ENCODE measurements at places on chromosomes 11 and 22. TPM values are rescaled to one million over a fixed set of nuclear protein-coding genes. Genes with fewer than 3 reads are reported as not detected.

PPFIBP2 gene
- 52.9 TPM for polyA plus RNA-seq

PATE4 gene
- not detected for polyA plus RNA-seq

CDHR5 gene
- polyA plus RNA-seq, result 1.4 TPM

PCF11 gene
- 41.2 TPM for polyA plus RNA-seq

OR5M3 gene
- polyA plus RNA-seq, result not detected

- DNase-seq, result no peak
Observed at GRCh38 chr22:28450109-28450508, 229.5 kb downstream of the TTC28 start.

DNA sequence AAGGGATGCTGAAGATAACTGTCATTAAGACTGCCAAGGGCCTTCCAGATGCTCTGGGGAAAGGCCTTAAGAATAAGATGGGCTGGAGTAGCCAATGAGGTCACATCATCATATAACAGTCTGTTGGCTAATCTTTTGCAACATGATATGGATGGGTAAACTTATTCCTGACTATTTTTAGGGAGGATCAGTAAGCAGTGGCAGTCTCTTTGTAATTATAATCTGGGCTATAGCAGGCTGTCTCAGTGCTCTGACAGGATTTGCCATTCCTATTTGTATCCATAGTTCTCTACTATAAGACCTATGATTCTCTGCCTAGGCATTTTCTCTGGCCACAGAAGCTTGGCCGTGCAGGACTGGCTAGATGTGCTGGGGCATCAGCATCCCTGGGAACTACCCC is 16.1 kb upstream of the CALCB start:
- no peak for DNase-seq

- DNase-seq, result no peak
Observed at GRCh38 chr11:289712-290620, 1.0 kb downstream of the PGGHG start.

DNA sequence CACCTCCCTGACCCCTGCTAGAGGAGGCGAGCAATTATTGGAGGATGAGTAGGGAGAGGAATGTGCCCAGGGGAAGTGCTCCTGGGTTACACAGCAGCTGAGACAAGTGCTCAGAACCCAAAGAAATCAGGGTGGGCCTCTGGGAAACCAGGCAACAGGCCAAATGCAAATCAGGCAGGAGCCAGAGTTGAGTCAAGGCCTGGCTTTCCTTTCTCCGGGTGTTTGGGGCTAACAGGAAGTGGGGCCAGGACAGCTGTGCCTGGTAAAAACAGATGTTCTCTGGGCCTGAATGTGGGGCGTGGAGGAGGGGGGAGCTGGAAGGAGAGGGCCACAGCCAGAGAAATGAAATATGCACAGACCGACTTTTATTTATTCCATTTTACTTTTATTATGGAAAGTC is 22.0 kb downstream of the MFNG start:
- peak; percentile 75 for DNase-seq

GRCh38 chr11:134037046-134037908 is 31.6 kb upstream of the JAM3 start:
- peak; percentile 96 for DNase-seq

DNA sequence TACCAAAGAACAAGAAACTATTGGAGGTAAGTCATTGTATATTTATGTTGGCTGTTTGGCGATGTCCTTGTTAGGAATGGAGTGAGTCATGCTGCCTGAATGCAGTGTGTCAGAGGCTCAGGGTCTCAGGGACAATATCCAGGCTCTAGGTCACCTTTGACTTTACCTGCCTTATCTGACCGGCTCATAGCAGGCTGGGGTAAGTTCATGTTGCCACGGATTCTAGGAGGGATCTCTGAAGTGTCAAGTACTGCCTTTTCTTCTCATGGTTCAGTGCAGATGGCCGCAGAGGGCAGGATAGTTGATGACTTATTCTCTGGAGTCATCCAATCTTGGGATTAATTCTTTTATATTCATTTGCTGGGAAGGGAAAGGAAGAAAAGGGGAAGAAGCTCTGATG is 53.2 kb downstream of the SPON1 start:
- no peak for DNase-seq
